ENCODE measurements at places on chromosomes 3 and 15. TPM values are rescaled to one million over a fixed set of nuclear protein-coding genes. Genes with fewer than 3 reads are reported as not detected.

DNA sequence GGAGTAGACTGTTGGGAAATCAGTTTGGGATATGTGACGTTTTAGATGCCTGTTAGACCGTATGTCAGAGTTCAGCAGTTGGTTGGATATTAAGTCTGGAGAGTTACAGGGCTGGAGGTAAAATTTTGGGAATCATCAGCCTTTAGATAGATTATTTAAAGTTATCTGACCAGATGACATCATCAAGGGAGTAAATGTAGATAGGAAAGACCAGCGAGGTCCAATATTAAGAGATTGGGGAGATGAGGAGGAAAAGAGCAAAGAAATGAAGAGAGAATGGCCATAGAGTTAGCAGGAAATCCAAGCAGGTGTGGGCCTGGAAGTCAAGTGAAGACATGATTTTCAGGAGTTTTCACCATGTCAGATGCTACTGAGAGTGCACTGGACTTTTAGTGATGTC is 3.1 kb downstream of the NDUFB4 start:
- H3K4me3 ChIP-seq: no peak overlapping the region
- H3K4me1 ChIP-seq: no peaks in the 10 kb centered on the region
- H3K36me3 ChIP-seq: peaks cover 30% of the 10 kb centered on the region

DNA sequence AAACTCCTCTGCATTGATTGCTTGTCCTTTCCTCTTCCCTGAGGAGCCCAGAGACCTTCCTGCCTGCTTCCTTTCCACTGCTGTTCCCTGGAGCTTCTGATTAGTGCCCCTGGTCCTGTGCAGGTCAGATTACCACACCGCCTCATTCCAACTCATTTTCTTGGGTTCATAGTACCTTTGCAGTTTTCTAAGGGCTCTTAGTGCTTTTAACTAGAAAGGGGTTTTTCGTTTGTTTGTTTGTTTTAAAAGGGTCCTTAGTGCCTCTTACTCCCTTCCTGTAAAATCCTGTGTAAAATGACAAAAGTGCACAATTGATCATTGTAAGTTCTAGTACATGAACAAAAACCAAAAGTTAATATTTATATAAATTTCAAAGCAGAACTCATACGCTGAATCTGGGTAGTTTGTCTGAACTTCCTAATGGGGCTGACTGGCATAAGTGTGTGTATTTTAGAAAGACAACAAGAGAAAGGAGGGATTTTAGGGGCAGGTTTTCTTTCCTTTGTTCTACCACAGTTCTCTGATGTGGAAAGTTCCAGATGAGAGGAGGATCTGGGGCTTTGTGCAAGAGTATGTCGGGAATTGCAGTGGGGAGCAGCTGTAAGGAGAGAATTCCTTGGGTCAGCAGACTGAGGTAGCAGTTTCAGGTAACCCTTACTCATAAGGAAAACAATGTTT is 30.6 kb downstream of the SNRK start:
- H3K36me3 ChIP-seq: peaks cover 5% of the 10 kb centered on the region
- DNase-seq: no peak
- no peaks in the 10 kb centered on the region for H3K27me3 ChIP-seq
- no peak overlapping the region for H3K4me3 ChIP-seq
- peak overlapping the region; percentile 18 for H3K27ac ChIP-seq
- H3K4me1 ChIP-seq: peaks cover 16% of the 10 kb centered on the region

GPR62 gene
- not detected for total RNA-seq

- DNase-seq: peak; percentile 8
- no peaks in the 10 kb centered on the region for H3K27me3 ChIP-seq
- peaks cover 17% of the 10 kb centered on the region for H3K4me1 ChIP-seq
- no peaks in the 10 kb centered on the region for H3K36me3 ChIP-seq
Measured at GRCh38 chr3:160945336-160945735, 159.8 kb downstream of the B3GALNT1 start.

IP6K1 gene
- total RNA-seq: 30.3 TPM

DNA sequence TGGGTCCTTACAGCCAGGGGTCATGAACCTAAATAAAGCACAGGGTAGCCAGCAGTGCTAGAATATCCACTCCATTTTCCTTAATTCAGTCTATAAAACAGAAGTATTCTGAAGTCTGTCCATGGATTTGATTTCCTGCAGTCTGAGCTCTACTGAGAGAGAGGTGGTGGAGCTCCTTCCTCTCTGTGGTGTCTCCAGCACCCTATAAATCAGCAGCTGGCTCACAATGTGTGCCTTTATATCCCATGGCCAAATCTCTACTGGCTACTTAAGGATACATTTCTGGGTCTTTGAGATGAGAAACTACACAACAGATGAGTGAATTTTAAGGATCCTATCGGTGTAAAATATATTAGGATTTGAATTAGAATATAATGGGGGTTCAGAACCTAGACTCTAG is 339.9 kb upstream of the RBMS3 start:
- H3K4me3 ChIP-seq: no peak overlapping the region
- H3K36me3 ChIP-seq: no peaks in the 10 kb centered on the region
- H3K27ac ChIP-seq: no peak overlapping the region
- no peaks in the 10 kb centered on the region for H3K4me1 ChIP-seq

DGKG gene
- 7.2 TPM for total RNA-seq

CCRL2 gene
- 0.54 TPM for total RNA-seq

DNA sequence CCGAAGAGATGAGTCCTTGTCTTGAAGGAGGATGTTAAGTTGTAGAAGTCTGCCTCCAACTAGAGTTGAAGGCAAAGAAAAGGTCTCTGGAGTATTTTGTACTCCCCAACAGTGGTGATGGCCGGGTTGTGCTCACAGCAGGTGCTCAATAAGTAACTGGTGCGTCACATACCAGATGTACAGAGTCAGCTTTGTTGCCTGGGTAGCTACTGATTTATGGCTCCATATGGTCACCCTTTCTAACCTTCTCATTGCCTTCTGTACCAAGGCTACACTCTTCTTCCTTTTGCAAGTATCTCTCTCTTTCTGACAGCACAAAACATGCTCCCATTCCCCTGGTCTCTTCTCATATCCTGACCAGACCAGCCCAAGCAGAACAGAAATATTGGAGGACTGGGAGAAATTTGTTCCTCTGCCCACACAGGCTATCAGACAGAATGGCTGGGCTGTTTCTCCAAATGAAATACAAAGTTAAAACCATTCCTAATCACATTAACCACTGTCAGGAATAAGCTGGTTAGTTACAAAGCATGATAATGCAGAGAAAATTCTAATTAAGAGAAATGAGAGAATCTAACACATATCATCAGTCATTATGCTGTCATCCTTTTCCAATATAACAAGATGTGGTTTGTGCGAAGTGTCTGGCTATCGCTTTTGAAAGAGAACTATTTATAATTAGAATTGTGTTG is 150.1 kb upstream of the LRRN1 start:
- H3K4me3 ChIP-seq: no peak overlapping the region
- no peak overlapping the region for H3K27ac ChIP-seq
- no peaks in the 10 kb centered on the region for H3K27me3 ChIP-seq
- DNase-seq: no peak

PARP15 gene
- total RNA-seq: 3.4 TPM

DNA sequence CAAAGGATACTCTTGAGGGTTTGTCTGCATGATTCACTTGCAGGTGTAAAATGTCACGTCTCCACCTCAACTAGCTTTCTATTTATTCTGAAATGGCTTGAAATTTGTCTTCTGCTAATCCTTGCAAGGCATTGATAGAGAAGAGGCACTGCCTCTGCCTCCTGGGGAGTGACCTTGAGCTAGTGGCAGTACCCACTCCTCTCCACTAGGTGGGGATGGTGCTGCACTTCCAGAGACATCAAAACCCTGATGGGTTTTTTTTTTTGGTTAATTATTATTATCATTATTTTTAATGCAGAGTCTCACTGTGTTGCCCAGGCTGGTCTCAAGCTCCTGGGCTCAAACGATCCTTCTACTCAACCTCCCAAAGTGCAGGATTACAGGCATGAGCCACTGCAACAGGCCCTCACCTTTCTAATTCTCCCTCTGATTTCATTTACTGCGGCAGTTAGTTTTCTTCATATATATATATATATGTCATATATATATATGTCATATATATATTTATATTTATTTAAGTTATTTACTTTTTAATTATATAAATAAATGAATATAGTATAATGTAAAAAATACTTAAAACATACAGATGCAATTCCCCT is 117.6 kb upstream of the EIF1B start:
- H3K4me1 ChIP-seq: no peaks in the 10 kb centered on the region
- peak; percentile 75 for DNase-seq
- no peak overlapping the region for H3K4me3 ChIP-seq

DNA sequence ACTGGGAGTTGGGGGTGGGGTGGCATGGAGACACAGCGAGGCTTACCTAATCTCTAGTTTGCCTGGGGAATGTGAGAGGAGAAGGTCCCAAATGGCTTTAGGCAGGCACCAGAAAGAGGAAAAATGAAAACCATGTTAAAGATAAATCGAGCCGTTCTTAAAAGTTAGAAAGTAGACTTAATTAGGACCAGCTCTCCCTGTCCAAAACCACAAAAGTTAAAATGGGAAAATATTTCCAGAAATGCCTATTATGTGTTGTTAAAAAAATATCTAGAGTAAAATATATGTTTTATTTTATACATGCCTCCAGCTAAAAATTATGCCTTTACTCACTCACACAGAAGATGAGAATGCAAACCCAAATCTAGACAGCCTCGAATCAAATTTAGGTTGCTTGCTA is 50.1 kb downstream of the LRTM1 start:
- no peak for DNase-seq
- H3K4me1 ChIP-seq: no peaks in the 10 kb centered on the region
- H3K36me3 ChIP-seq: no peaks in the 10 kb centered on the region
- no peak overlapping the region for H3K27ac ChIP-seq

DNA sequence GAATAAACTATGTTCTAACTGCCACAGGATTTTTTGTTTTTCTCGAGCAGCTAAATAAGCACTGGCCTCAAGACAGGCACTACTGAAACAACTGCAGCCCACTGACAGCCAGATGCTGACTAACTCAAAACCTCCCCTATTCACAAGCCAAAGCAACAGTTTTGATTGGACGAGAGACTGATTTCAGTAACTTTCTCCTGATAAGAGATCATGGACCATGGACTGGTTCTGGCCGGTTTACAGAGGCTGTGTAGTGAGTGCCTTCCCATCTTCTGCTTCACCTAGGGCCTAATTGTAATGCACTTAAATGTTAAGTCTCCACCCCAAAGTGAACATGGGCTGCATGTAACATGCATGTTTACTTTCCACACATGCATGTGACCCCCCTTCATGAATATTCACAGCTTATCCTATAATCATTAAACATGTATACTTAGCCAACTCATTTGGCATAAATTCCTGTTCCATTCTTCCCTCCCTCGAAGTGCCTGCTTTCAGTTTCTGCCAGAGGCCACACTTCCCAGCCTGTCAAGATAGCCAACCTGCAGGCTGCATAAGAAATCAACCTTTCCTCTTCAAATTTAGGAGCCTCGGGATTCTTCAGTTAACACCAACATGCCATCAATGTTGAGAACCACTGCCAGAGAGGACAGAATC is 108.2 kb downstream of the ULK4 start:
- no peaks in the 10 kb centered on the region for H3K27me3 ChIP-seq
- no peak overlapping the region for H3K4me3 ChIP-seq
- DNase-seq: no peak
- no peaks in the 10 kb centered on the region for H3K4me1 ChIP-seq
- no peaks in the 10 kb centered on the region for H3K36me3 ChIP-seq
- H3K27ac ChIP-seq: no peak overlapping the region

DNA sequence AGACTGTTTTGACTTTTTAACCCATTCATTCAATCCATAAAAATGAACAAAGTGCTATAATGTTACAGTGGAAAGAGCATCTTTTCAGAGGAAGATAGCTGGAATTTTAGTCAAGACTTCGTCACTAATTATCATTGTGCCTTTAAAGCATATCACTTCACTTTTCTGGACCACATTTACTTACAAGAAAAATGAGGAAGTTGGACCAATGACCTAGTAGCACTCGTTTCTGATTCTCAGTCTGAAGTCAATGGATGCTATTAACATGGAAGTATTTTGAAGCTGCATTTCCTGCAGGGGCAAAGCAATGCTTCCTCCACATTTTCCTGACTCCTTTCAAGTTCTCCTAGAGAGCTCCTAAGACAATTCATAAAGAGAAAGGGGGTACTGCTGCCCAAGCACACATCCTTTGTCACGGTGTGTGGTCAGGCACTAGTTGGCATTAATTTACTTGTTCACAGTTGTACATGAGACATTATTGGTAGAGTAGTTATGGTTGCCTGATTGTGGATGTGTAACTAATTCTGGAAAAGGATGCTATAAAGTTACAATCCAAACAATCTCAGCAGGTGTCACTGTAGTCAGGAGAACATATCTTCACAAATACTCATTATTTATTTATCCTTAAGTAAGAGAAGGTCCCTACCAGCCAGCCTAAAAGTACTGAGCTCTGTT is 1049.1 kb downstream of the FHIT start:
- no peak overlapping the region for H3K4me3 ChIP-seq
- H3K27me3 ChIP-seq: no peaks in the 10 kb centered on the region
- H3K36me3 ChIP-seq: no peaks in the 10 kb centered on the region
- no peak overlapping the region for H3K27ac ChIP-seq
- H3K4me1 ChIP-seq: no peaks in the 10 kb centered on the region
- DNase-seq: no peak

DNA sequence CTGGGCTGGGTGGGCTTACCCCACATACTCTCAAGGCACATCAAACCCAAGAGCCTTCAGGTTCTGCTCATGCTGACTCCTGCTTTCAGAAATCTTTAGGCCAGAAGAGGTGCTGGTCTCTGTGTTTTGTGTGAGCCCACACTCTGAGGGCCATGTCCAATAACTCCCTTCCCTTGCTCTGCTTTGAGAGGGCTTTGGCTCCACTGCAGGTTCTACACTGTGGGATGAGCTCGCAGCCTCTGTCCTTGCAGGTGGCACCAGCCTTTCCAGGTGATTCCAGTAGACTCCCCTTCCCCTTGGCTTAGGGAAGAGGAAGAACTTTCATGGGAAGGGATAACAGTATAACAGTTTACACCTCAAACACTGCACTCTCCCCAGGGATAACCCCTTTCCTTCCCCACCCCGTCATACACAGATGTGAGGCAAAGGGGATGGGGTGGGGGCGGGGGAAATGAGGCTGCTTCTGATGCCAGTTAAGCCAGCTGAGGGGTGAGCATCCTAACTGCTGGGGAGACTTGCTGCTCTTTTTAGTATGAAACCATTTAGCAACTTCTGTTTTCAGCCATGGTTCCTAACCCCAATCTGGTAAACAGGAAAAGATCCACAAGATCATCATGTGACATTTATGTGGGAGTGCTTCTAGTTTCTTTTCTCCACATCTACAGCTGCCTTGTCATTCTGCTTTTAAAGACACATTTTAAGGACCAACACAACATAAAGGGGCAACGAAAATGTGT is 262.4 kb downstream of the SLC9A9 start:
- H3K36me3 ChIP-seq: no peaks in the 10 kb centered on the region
- no peak for DNase-seq
- no peak overlapping the region for H3K4me3 ChIP-seq

- H3K36me3 ChIP-seq: no peaks in the 10 kb centered on the region
- DNase-seq: no peak
- no peaks in the 10 kb centered on the region for H3K27me3 ChIP-seq
- H3K4me3 ChIP-seq: no peak overlapping the region
Measured at GRCh38 chr3:7263347-7264195, 402.7 kb downstream of the GRM7 start.

DOCK3 gene
- 0.19 TPM for total RNA-seq

GOLGA8S gene
- 0.09 TPM for total RNA-seq

- no peak for DNase-seq
- no peaks in the 10 kb centered on the region for H3K36me3 ChIP-seq
- no peak overlapping the region for H3K4me3 ChIP-seq
Measured at GRCh38 chr3:105904678-105905284, 36.0 kb upstream of the CBLB start.

CFAP100 gene
- not detected for total RNA-seq

GRCh38 chr3:62404321-62404720 is 31.0 kb upstream of the FEZF2 start:
- no peaks in the 10 kb centered on the region for H3K4me1 ChIP-seq
- no peak overlapping the region for H3K4me3 ChIP-seq
- H3K27me3 ChIP-seq: no peaks in the 10 kb centered on the region
- H3K36me3 ChIP-seq: no peaks in the 10 kb centered on the region
- H3K27ac ChIP-seq: no peak overlapping the region
- DNase-seq: no peak
